ENCODE measurements at places on chromosomes 12 and 14.

- peak; percentile 45 for DNase-seq
These were observed 82.3 kb downstream of the ITPR2 start for GRCh38 chr12:26750531-26751175.

- DNase-seq = no peak
These were observed 41.2 kb downstream of the PHLDA1 start for GRCh38 chr12:75990189-75990912.

DNA sequence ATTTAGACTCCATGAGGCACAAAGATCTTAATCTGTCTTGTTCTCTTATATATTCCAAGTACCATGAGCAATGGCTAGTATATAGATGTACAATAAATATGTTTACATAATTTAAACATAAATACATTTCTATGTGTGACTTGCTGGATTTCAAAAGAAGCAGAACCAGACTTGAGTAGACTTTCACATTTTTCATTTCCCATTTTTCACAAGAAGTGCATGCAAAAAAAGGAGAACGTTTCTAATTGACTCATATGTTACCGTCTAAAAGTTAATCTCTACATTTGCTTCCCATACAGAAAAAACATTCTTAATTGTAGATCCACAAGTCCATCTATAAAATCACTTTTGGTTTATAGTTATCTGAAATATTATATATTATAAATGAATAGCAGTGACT lies 256.5 kb upstream of the USP15 start:
- DNase-seq = no peak

GRCh38 chr12:66836623-66837310 lies 157.9 kb upstream of the GRIP1 start:
- DNase-seq = no peak

DNA sequence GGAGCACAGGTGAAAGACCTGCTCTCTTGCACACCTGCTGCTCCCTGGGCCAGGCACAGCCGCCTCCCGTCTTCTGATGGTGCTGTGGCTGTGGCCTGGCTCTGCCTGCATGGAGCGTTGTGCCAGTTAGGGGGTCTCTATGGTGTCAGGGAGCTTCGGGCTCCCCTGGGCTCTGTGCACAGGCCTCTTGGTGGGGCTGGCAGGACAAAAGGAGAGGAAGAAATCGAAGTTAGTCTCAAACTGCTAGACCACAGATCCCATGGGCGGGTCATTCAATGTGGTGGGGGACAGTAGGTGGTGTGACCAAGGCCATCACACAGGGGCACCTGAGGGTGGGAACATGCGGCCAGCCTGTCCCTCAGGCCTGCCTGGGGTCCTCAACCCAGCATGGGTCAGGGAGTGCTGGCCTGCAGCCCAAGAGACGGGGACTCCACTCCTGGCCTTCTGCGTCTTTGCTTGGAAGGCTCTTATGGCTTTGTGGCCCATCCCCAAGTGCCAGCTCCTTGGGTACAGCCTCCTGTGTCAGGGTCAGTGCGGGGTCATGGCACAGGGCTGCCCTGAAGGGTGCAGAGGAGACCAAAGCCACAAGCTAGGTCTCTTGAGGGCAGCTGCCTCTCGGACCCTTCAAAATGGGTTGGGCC lies 84.1 kb downstream of the KIF26A start:
- DNase-seq = no peak

DNA sequence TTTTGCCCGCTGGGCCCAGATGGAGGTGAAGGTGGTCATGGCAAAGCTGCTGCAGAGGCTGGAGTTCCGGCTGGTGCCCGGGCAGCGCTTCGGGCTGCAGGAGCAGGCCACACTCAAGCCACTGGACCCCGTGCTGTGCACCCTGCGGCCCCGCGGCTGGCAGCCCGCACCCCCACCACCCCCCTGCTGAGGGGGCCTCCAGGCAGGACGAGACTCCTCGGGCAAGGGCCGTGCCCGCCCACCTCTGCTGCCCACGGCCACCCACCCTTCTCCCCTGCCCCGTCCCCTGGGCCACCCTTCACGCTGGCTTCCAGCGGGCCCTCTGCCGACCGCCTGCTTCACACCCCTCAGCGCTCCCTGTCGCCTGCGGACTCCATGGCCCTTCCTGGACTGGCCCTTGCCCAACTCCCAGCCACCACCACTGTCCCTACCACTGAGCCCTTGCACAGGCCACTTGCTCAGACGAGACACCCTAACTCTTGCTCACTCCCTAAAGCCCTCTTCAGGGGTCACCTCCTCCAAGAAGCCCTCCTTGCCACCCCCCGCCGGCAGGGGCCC lies 42.5 kb downstream of the CYP46A1 start:
- DNase-seq = no peak

- peak; percentile 79 for DNase-seq
These were observed 496.9 kb upstream of the TMEM132C start for GRCh38 chr12:127770118-127770517.

DNA sequence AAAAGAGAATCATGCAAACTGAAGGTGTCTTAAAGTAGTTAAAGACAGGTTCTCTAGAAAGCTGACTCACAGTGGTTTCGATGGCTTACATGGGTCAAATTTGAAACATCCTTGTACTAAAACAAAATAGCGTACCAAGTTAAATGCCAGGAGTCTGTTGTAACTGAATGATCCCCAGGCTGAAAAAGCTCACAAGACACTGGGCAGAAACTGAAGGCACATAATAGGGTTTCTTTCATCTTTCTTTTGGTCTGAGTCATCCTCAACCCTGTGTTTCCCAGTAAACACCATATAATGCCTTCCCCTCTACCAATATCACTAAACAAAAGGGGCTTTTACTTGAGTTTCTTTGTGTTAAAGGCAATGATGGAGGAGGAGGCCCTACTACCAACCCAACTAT lies 12.8 kb downstream of the ZFYVE1 start:
- no peak for DNase-seq

- no peak for DNase-seq
These were observed 6.2 kb downstream of the ANKRD13A start for GRCh38 chr12:110005319-110005973.

- DNase-seq = no peak
These were observed 61.0 kb downstream of the PPM1A start for GRCh38 chr14:60309867-60310552.

DNA sequence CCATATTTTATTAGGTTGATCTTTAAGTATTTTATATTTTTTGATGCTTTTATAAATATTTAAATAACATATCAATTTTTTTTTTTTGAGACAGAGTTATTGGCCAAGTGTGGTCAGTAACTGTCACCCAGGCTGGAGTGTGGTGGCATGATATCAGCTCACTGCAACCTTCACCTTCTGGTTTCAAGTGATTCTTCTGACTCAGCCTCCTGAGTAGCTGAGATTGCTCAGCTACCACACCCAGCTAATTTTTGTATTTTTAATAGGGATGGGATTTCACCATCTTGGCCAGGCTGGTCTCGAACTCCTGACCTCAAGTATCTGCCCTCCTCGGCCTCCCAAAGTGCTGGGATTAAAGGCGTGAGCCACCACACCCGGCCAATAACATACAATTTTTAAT lies 71.1 kb downstream of the FUT8 start:
- DNase-seq = no peak

- DNase-seq = no peak
These were observed 2.6 kb downstream of the NOC4L start for GRCh38 chr12:132146772-132147422.

GRCh38 chr12:15575671-15576541 lies 213.3 kb downstream of the EPS8 start:
- no peak for DNase-seq

GRCh38 chr12:122139266-122139665 lies 34.8 kb downstream of the IL31 start:
- DNase-seq = no peak

GRCh38 chr12:93825931-93826555 lies 148.9 kb downstream of the CRADD start:
- DNase-seq = no peak

DNA sequence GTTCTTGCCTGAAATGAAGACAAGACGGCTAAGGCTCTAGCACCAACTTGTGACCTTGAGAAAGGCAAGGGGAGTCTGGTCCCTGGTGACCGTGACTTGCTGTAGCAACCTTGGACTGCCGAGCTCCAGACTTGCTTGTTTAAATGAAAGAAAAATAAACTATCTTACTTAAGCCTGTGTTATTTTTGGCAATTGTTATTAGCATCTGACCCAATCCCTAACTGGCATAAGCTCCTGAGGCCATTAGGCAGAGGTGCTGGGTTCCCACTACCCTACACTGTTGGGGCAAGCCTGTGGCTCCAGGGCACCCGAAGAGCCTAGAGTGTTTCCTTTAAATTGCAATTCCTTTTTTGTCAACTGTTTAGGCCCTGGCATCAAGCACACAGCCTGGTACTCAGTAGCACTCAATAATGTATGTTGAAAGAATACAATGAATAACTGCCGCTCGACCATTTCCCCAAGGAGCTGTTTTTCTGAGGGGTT lies 106.9 kb upstream of the HIF1A start:
- DNase-seq = no peak

DNA sequence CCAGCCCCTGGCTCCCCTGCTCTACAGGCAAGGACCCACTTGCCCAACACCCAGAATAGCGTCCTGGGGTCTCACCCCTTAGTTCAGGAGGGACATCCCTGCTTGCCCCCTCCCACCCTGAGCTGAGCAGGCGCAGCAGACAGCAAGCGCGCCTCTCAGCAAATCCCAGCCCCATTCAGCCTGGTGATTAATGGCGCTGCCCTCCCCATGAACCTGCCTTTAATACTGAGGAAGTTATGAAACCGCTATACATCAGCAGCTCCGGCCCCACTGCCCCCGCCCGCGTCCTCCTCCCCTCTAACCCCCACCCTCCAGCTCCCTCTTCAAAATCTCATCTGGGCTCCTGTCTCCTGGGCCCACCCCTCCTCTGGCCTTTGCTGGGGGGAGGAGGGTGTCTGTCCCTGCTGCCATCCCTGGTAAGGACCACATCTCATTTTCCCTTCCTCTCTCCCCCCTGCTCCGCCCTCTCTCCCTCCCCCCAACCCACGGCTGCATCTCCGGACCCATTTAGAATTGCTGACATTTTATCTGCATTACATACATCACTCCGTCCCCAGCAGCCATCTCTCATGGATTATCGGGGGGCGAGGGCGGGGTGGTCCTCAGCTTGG lies 7.1 kb upstream of the SMUG1 start:
- DNase-seq = peak; percentile 76

GRCh38 chr14:89349171-89350008 lies 67.6 kb downstream of the FOXN3 start:
- DNase-seq = peak; percentile 25

DNA sequence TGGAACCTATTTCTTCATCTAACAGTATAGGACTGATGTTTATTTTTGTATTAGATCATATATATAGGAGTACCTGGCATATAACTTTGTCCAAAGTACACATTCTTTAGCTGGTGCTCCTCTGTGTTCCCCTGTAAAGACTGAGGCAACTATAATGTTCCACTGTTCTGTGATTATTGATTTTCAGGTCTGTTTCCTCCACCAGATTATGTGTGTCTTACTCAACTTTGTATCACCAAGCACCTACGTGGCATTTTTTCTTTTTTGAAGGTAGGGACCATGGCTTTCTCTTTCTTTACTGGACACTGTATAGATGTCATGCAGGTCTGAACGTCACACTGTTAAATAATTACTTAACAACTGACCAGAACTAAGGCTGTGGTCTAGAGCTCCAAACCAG lies 29.3 kb downstream of the BICD1 start:
- no peak for DNase-seq

GRCh38 chr14:63895510-63895909 lies 42.7 kb downstream of the SYNE2 start:
- DNase-seq = no peak

DNA sequence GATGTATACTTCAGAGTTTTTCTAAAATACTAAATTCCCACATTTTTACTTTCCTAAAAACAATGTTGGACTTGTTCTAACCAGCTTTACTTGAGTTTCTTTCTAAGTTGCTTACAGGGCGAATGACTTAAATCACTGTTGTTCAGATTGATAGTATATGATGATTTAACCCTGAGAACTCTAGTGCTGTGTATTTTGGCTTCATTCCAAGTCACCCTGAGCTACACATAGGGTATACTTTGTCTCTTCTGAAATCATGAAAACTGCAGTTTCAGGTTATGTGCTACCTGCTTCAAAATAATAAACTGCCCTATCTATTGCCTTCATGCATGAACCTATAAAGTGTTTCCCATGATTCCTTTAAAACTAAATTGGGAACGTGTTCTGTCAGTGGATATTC lies 162.5 kb upstream of the PDE3A start:
- no peak for DNase-seq

GRCh38 chr12:131909752-131910219 lies 15.4 kb downstream of the ULK1 start:
- DNase-seq = no peak

DNA sequence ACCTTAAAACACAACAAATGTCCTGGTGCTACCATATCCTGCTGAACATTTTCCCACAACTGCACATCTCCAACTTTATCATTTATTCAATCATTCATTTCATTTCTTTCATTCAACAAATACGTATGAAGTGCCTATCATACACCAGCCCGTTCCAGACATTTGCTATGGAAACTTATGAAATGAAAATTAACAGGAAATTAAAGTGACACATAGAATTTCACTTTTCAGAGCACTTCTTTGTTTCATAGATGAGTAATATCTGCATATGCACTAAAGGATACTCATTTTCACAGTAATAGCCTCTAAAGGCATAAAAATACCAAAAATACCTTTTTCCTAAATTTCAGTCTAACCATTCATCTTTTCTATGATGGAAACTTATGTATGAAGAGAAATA lies 12.6 kb downstream of the CNIH1 start:
- no peak for DNase-seq

DNA sequence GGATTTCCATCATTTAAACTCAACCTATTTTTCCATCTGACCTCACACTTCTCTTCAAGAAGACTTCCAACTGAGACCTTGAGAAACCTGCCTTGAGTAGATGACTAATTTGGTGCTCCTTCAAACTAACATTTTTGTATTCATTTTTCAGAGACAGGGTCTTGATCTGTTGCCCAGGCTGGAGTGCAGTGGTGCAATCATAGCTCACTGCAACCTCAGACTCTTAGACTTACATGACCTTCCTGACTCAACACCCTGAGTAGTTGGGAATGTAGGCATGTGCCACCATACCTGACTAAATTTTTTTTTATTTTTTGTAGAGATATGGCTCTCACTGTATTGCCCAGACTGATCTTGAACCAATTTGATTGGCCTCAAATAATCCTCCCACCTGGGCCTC lies 389.9 kb downstream of the PDZRN4 start:
- DNase-seq = no peak

DNA sequence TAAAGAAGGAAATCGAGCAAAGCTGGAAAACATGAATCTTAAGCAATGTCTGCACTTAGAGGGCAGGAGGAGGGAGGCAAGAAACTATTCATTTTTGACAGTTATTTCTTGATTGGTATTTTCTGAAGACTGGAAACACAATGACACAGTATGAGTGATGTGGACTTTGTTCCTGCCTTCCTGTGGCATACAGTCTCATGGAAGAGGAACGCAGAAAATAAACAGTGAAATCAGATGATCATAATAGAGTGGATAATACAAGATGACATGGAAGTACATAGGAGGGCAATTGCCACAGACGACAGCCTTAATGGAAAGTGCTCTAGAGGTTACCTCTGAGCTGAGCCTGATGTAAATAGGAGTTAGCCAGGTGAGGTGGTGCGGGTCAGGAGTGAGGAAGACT lies 140.4 kb upstream of the MAX start:
- no peak for DNase-seq

GRCh38 chr14:65348137-65348536 lies 64.4 kb upstream of the FUT8 start:
- no peak for DNase-seq

All from MV-4-11 (cell line).